ENCODE measurements at places on chromosomes 3 and 15.

- no peak for DNase-seq
Observed at GRCh38 chr3:196192524-196193051, 18.6 kb downstream of the ZDHHC19 start.

DNA sequence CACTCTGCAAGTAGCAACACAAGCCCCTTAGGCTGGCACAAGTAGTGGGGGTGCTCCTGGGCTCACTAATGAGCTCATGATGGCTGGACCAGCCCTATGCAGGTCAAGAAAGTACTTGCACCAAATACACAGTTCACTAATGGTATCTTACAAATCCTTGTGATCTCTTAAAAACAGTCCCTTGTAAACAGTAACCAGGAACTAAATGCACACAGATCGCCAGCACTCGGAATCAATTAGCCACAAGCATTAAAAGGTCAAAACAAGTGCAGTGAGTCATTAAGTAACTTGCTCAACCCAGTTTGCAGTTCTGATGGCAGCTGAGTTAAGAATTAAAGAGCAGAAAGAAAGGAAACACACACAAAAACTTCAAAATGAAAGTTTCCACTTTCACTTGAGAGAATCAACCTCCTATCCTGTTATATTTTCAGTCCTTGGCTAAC lies 43.2 kb downstream of the ARHGEF3 start:
- peak; percentile 92 for DNase-seq

DNA sequence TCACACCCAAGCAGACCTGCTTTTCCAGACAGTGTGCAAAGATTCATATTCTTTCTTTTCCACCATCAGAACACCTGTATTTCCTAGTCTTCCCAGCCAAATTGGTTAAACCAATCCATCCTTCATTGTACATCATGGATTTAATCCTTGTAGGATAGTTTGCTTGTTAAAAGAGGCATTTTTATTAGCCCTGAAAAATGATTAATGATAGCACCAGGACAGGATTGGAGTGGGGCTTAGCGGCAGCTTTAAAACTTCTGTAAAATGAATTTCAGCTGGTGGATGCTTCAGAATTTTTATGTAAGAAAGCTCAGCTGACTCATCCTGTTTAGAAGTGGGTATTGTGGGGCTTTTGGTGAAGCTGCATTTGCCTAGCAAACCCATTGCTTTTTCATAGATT lies 36.1 kb upstream of the ARHGEF26 start:
- no peak for DNase-seq

DNA sequence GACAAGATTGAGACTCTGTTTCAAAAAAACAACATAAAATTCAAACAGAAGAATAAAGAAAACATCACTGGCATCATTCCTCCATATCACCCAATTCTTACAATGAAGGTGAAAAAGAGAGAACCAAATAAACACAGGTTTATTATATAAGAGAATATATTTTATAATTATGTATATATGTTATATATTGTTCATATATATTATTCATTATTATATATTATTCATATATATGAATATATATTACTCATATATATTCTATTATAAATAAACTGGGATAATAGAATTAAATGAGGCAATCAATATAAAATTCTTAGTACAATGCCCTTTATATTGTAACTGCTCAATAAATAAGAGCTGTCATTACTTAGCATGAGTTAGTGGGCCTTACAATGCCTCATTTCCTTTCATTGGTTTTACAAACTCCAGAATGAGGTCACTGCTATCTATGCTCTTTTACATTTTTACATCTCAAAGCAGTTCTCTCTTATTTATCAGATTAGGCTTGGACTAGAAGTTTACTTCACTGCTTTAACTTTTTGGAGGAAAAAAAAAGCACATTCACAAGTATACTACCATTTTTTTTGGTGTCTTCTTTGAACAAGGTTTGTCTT lies 135.5 kb upstream of the TTC14 start:
- no peak for DNase-seq

DNA sequence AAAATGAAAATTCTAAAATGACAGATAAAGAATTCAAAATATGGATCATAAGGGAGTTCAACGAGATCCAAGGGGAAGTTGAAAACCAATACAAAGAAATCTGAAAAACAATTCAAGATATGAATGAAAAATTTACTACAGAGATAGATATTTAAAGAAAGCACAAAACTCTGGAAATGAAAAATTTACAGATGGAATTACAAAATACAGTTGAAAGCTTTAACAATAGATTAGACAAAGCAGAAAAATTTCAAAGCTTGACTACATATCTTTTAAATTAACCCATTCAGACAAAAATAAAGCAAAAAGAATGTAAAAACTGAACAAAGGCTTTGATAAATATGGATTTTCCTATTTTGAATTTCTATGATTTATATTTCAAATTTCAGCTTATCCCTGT lies 211.1 kb downstream of the SLC9A9 start:
- no peak for DNase-seq

DNA sequence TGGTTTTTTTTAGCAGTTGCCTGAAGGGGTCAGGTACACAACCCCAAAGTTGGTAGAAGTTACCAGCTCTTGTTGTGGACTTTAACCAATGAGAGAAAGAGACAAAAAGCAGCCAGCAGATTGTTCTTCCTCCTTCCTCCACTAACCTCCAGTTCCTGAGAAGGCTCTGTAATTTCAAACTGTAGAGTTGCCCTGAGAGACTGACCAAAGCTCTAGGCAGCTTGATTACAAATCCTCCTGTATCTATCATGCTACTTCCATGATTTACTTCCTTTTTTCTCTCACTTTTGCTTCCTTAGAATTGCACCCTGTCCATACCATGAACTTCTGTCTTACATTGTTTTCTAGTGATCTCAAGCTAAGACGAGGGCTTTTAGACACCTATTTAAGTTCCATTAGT lies 29.2 kb downstream of the NSUN3 start:
- DNase-seq = no peak

DNA sequence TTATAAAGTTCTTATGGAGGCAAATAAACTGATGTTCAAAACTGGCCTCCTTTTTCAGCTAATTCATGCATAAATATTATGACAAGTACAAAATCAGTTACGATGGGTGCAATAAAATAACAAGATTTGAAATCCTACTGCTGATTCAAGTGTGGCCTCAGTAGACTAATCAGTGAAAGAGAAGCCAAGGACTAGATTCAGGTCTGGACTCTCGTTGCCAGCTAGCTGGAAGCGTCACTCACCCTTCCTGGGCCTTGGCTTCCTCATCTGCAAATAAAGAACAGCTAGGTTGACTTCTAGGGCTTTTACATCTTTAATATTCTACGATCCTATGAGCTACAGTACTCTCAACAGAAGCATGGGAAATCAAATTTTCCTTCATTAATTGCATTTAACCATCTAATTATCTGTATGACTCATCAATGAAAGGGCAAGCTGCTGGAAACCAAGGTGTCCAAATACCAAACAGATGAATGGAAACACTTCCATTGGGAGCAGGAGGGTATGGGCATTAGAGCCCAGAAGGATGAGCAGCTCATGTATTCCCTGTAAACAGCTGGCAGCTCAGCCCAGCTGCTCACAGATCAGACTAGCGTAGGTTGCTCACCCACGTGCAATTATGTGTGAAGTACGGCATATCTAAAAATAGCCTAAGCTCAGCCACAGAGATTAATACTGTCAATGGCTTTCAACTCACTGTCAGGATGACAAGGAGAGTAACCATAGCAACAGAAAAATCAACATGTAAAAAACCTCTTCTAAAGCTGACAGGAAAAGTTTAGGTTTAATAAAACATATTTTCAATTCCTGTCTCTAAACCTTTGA lies 294.8 kb downstream of the PLCL2 start:
- peak; percentile 25 for DNase-seq

GRCh38 chr3:184472723-184473428 lies 88.7 kb upstream of the EPHB3 start:
- DNase-seq = no peak

DNA sequence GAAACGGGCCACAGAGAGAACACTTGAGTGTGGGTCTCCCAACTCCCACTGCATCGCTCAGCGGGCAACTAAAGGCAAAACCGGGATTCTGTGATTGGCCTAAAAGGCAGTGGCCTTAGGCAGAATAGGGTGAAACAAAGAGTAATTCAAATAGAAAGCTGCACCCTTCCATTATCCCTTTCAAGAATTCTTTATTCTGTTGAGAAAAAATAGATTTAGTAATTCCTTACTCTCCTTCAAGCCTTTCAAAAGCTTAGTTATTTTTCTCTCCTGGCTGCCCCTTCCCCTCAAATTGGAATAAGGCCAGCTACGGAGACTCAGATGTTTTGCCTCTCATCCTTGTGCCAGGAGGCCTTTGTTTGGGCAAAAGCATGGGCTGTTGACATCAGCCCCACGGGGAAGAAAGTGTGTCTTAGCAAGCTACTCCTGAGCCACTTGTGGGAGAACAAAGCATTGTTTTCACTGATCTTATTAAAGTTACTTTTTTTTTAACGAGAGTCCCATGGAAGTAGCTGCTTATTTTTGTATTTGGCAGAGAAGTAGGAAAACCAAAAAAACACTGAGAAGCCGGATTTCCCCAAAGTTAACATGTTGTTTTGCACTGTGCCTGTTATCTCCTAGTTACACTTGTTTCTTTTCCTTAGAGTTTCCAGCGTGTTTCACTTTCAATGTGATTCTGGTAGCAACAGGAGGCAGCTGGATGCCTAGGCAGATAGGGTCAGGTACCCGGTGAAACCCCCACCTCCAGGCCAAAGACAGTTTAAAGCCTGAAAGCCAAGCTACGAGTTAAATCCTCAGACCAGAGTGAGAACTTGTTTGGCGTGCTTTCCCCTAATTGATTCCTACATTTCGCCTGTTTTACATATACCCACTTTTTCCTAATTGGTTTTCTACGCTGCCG lies 2.2 kb downstream of the ST6GAL1 start:
- peak; percentile 35 for DNase-seq

- no peak for DNase-seq
Observed at GRCh38 chr3:185680231-185680630, 94.1 kb downstream of the SENP2 start.

DNA sequence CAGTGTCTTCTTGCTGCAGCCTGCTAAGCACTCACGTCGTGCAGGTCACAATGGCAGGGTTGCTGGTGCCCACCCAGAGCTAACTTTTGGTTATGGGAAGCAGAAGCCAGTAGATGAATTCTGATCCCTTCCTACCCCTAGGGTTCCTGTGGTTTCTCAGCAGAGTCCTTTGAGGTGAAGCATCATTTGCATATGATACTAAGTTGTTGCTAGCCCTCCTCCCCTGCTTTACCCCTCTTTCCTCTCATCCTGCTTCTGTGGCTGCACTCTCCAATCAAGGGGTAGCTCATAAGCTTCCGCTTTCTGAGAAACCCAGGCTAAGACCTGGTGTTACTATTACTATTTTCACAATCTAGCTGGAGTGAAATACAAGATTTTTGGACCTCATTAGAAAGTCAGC lies 22.1 kb upstream of the HEG1 start:
- DNase-seq = no peak

- no peak for DNase-seq
Observed at GRCh38 chr15:59350421-59350732, 22.3 kb downstream of the MYO1E start.

DNA sequence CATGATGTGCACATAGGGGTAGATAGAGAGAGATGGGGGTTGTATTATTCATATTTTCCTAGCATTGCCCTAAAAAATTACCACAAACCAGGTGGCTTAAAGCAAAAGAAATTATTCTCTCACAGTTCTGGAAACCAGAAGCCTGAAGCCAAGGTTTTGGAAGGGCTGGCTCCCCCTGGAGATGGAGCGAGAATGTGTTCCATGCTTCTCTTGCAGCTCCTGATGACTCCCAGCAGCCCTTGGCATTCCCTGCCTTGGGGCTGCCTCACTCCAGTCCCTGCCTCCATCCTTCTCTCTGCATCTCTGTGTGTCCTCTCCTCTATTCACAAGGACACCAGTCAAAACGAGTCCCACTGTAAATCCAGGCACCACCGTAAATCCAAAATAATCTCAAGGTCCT lies 91.5 kb upstream of the FAM174B start:
- DNase-seq = no peak

GRCh38 chr3:129616713-129617112 lies 10.2 kb upstream of the PLXND1 start:
- DNase-seq = peak; percentile 62
